Neural crest cell (in vitro differentiated cells): ENCODE measurements at places on chromosomes 3 and 15. TPM values are rescaled to one million over a fixed set of nuclear protein-coding genes. Genes with fewer than 3 reads are reported as not detected.
A peak's percentile ranks its signal among the peaks of the same experiment; 100 is the strongest.

The CKMT1B gene
- total RNA-seq, result 1.9 and 4.5 TPM in 2 replicates

DNA sequence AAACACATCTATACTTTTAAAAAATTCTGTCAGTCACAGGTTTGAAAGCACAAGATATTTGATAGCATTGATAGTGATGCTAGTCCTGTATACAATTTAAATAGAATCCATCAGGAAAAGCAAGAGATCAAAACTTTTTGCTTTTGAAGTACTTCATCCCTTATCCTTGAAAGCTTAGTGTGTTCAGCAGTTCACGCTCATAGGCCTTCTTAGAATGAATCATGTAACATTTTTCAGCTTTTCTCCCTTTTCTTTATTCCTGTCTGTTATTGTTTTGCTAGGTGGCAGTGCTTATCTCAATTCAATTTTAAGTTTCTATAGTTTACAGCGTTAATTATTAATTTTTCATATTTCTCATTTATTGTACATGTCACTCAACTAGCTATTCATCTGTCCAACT, 69.1 kb downstream of the FGF7 start:
- no peak for DNase-seq
- no peaks in the 10 kb centered on the region for H3K4me1 ChIP-seq
- H3K36me3 ChIP-seq, result no peaks in the 10 kb centered on the region
- no peak overlapping the region for H3K27ac ChIP-seq

DNA sequence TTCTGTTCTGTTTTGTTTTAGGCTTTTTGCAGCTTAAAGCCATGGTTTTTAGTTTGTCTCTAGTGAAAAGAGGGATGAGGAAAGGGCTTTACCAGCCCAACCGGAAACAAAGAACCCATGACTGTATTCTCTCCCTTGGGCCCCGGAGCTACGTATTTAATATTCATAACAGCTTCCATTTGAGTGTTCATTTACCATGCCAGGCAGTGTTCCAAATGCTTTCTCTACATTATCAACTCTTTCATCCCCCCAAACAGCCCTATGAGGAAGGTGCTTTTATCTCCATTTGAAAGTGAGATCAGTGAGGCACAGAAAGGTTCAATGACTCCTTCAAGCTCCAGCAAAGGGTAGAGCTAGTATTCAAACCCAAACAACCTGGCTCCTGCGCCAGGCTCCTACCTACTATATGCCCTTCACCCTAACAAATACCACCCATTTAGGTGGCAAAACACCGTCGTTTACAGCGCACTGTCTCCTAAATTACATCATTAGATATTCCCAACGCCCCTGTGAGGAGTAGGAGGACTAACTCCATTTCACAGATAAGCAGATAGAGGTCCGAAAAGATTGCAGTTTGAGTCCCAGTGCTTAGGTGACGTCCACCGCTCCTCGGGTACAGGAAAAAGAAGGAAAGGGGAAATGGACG, 27.9 kb downstream of the GTPBP8 start:
- no peaks in the 10 kb centered on the region for H3K27me3 ChIP-seq
- peaks cover 30% of the 10 kb centered on the region for H3K4me1 ChIP-seq
- DNase-seq, result no peak
- H3K36me3 ChIP-seq, result peaks cover 7% of the 10 kb centered on the region
- peak overlapping the region; percentile 95 for H3K4me3 ChIP-seq

DNA sequence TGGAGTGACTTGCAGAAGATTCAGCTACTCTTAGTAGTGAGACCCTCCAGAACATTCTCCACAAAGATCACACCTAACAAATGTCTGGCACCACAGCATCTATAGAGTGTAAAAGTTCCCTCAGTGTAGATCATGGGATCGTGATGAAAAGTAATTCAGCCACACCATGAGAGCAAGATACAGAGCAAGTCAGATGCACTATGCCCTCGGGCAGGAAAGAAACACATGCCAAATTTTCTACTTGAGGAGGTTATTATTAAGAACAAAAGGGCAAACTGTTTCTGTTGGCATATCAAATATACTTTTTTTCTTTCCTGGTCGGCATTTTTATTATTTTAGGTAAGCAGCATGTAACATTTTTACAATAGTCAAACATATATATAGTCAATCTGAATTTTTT, 44.8 kb upstream of the SNTN start:
- no peaks in the 10 kb centered on the region for H3K36me3 ChIP-seq
- H3K27me3 ChIP-seq, result peaks cover 3% of the 10 kb centered on the region
- DNase-seq, result no peak
- H3K4me3 ChIP-seq, result no peak overlapping the region
- no peaks in the 10 kb centered on the region for H3K4me1 ChIP-seq
- H3K27ac ChIP-seq, result no peak overlapping the region

DNA sequence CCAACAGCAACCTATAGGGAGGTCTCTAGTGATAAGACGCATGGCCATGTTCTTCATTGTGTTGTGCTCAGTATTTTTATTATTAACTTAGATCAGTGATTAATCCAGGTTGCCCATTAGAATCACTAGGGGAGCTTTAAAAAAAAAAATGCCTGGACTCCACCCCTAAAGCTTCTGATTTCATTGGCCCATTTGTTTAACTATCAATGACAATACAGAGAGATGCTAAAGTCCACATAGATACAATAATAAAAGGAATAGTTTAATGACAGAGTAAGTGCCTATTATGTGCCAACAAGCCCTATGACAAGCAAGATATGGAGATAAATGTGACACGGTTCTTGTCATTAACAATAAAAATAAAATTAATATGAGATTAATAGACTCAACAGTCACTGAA, 55.8 kb downstream of the ATP8B4 start:
- no peaks in the 10 kb centered on the region for H3K4me1 ChIP-seq
- H3K4me3 ChIP-seq, result no peak overlapping the region
- DNase-seq, result no peak
- H3K36me3 ChIP-seq, result no peaks in the 10 kb centered on the region
- no peak overlapping the region for H3K27ac ChIP-seq

DNA sequence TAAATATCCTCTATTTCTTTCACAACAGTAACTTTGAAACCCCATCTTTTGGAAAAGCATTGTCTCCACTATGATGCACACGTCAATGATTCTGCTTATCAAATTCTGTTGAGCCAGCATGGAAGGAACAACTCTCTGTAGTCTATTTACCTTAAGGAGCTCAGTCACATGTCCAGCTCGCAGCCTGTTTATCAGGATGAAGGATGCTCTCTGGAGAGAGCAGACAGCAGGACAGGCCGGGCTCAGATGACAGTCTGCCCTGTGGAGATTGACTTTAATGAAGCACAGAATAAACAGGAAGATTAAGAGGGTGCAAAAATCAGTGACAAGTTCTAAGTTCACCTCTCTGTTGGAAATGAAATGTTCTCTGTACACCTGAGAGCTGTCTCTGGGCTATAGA, 30.6 kb upstream of the MNS1 start:
- H3K36me3 ChIP-seq, result no peaks in the 10 kb centered on the region
- H3K4me1 ChIP-seq, result peaks cover 3% of the 10 kb centered on the region
- H3K4me3 ChIP-seq, result no peak overlapping the region
- H3K27me3 ChIP-seq, result no peaks in the 10 kb centered on the region
- DNase-seq, result no peak

GRCh38 chr15:79595995-79596622, 164.0 kb downstream of the MINAR1 start:
- H3K27me3 ChIP-seq, result peaks cover 13% of the 10 kb centered on the region
- no peak overlapping the region for H3K27ac ChIP-seq
- no peaks in the 10 kb centered on the region for H3K4me1 ChIP-seq
- H3K36me3 ChIP-seq, result no peaks in the 10 kb centered on the region
- DNase-seq, result peak; percentile 19
- no peak overlapping the region for H3K4me3 ChIP-seq

The FGF7 gene
- total RNA-seq, result 0.19 TPM in 1 of 2 replicates, not detected in the other

The CLRN1 gene
- not detected in 2 replicates for total RNA-seq

The ZMYND10 gene
- 2.3 and 2.5 TPM in 2 replicates for total RNA-seq

- H3K4me3 ChIP-seq, result no peak overlapping the region
- H3K27me3 ChIP-seq, result no peaks in the 10 kb centered on the region
- H3K4me1 ChIP-seq, result peaks cover 10% of the 10 kb centered on the region
- DNase-seq, result peak; percentile 15
- H3K27ac ChIP-seq, result no peak overlapping the region
Measured at GRCh38 chr3:160921020-160921635, 165.1 kb downstream of the PPM1L start.

DNA sequence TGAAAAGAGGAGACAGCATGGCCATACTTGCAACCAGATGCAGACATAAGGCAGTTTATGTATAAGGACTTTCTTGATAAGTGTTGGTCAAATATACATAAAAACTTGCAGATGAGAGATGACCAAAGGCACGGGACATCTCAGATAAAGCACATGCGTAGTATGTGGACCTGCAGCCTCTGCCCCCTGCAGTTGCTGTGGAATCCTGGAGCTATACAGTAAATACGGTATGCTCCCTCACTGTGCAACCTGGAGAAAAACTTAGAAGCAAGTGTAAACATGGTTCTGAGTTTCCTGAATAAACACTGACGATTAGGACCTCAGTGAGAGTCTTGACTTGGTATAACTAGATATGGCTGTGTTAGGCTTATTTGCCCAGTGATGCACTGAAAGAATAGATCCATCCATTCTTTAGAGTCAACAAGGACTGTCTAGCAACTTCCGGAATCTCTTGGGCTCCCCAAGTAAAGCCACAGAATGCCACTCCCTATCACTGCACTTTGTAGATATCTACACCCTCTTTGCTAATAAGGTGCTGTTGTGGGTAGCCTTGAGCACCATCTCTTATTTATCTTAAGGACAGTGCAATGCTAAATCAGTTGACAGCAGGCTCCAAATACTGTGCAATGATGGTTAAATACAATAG, 40.2 kb downstream of the GJD2 start:
- H3K4me1 ChIP-seq, result peaks cover 9% of the 10 kb centered on the region
- no peak overlapping the region for H3K4me3 ChIP-seq
- H3K27me3 ChIP-seq, result peaks cover 34% of the 10 kb centered on the region
- no peak for DNase-seq
- no peaks in the 10 kb centered on the region for H3K36me3 ChIP-seq

The AADACL2 gene
- not detected in 2 replicates for total RNA-seq

DNA sequence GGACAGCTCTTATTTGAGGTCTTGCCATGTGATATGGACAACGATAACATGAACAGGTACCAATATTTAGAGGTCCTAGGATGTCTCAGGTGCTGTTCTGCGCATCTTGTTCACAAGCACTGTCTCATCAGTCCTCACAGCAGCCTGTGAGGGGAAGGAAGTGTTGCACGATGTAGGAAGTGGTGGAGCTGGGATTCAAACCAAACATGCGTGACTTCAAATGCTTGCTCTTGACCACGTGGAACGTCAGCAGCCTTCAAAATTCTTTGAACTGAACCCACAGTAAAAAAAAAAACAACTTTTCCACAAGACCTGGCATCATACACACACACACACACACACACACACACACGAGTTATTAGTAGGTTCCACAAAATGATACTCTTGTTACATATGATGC, 153.4 kb upstream of the SMAD3 start:
- H3K27me3 ChIP-seq, result peaks cover 6% of the 10 kb centered on the region
- DNase-seq, result no peak
- peaks cover 21% of the 10 kb centered on the region for H3K4me1 ChIP-seq
- no peak overlapping the region for H3K4me3 ChIP-seq
- H3K36me3 ChIP-seq, result no peaks in the 10 kb centered on the region
